EH (cell line): ENCODE measurements at places on chromosomes 5 and 9.

DNA sequence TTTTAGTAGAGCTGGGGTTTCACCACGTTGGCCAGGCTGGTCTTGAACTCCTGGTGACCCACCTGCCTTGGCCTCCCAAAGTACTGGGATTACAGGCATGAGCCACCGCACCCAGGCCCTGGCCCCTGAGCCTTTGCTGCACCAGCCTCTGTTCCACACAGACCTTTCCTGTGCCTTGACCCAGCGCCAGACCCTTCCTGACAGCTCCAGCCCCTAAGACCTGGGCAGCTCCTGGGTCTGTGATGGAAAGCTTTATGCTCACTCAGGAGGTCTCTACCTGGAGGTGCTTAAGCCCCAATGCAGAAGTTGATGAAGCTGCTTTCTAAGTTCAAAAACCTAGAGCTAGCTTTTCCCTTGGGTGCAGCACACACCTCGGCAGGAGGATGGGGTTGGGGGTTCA lies 58.8 kb upstream of the NEK6 start:
- no peak for DNase-seq

DNA sequence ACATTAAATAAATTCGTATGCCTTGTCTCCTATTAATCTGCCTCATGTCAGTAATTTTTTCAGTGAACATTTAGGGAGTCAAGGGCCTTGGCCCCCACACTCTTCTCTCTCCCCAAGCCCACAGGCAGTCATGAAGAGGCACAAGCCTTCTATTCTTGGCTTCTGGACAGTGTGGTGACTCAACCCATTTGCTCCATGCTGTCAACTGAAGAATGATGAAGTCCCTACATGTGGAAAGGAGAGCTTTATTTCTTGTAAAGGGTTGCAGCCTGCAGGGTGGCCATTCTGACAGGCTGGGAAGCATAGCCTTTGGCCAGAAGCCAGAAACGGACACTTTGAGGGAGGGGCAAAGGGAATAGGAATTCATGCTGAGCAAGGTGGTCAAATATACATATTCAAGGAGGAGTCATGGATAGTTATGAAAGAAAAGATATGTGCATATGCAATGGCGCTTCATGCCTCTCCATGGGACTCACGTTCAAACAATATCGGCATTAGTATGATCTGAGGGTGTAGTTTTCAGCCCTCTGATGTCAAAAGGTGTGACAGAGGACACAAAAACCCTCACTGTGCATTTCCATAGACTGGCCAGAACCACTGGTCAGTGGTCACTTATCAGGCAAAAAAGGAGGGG lies 31.3 kb downstream of the ANKRA2 start:
- DNase-seq: peak; percentile 52

DNA sequence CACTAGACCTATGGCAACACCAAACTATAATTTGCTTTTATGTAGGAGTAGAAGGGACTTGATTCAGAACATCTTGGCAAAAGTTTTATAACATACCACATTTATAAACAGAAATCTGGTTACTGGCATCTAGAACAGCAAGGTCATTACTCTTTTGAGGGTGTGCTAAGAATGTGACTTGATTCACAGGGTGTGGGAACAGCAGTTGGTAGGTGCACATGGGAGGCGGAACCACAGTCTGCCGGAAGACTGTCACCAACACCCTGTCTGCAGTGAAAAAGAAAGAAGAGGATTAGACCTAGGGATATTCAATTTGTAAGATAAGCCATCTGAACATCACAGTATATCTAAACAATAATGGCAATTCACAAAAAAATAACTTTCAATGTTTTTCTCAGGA lies 23.0 kb downstream of the ELP1 start:
- no peak for DNase-seq

GRCh38 chr5:172958331-172959046 lies 735 bp upstream of the RPL26L1 start:
- peak; percentile 74 for DNase-seq

DNA sequence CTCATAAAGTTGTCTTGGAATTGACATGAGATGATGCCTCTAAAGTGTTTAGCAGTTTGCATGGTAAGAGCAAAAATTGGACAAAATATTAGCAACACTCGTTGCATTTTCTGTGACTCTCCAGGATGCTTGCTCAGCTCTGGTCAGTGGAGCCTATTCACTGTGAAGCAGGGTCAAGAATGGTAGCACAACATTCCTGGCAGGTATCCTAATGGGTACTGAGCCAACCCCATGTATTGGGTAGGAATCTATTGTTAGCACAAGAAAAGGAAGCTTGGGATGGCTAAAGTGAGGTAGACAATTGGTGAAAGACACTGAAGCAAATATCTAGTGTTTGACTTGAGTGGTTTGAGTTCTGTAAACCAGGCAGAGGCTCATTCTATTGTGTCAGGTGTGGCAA lies 10.4 kb upstream of the ACTBL2 start:
- no peak for DNase-seq

DNA sequence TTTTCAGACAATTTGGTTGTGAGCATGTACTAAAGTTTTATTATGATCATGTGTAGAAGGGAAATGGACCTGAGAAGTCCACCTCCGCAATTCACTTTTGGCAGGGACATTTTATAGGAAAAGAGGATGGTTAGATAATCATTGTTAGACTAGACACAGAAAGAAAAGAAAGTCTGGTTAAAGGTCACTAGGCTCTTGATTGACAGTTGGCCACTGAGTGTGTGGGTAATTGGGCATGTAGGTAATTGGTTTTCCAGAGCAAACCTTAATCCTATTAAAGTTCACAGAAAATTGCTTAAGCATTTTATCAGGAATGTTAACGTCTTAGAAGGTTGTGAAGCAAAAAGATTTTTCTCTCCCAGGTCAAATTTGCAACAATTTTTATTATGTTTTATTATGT lies 158.5 kb upstream of the CLINT1 start:
- no peak for DNase-seq

DNA sequence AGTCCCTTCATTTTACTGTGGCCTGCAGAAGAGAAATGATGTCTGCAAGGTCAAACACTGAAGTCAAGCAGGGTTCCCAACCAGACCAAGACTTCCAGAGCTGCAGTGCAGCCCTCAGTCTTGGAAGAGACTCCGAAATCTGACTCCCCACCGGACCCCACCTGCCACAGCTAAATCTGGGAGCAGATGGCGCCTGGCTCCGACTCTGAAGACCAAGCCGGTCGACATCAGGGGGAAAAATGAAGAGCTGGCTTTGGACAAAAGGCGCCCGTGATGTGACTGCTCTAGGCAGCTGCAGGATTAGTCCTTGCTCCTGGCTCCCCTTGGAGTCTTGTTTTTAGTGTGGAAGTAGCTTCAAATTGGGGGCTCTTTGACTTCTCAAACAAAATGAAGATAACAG lies 72.4 kb upstream of the ZNF622 start:
- no peak for DNase-seq

DNA sequence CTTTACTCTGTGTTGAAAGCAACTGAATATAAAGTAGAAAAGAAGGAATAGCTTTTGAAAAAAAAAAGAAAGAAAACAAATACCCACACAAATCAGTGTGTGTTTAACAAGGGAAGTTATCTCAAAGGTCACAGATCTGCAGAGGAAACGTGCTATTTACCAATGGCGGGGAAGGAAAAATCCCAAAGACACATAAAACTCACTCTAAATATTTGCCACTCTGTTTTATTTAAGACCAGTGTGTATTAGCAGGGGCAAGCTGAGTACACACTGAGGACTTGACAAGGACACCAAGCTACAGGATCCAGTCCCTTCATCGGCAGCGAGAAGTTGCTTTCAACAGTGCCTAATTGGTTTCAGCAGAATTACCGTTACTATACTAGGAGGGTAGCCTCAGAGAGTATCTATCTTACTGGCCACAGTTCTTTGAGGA lies 252.5 kb downstream of the DEPDC1B start:
- no peak for DNase-seq
